Activated T-cell treated with anti-CD3 and anti-CD28 coated beads, Interleukin-2, amount 50 U/mL, for 48 hours (primary cell): ENCODE measurements at places on chromosomes 1 and 21.

- DNase-seq, result no peak
Measured at GRCh38 chr1:65772607-65773006, 20.1 kb upstream of the PDE4B start.

DNA sequence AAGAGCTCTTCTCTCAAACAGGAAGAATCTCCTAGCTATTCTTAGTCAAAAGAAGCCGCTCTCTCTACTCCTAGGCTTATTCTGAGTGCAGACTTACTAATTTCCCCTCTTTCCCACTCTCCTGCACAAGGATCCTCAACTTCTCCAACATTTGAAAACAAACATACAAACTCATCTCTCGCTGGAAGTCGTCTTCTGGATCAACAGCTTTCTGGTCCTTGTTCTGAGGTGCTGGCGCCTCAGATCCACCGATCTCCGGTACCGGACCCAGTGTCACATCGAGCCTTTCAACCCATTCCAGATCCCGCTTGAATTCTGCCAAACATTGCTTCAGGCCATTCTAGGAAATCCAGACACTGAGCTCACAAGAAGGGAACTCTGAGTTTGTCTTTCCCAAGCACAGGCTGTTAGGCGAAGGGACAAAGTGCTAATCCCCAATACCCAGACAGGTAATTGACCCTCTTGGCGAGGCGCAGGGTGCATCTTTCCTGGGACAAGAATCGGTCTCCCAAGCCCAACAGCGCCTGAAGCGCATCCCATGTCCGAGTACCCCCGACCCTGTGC lies 696 bp downstream of the EBNA1BP2 start:
- no peak for DNase-seq

- DNase-seq, result no peak
Measured at GRCh38 chr1:205513774-205514173, 9.3 kb downstream of the CDK18 start.

- no peak for DNase-seq
Measured at GRCh38 chr21:34567604-34568155, 47.2 kb downstream of the RCAN1 start.

DNA sequence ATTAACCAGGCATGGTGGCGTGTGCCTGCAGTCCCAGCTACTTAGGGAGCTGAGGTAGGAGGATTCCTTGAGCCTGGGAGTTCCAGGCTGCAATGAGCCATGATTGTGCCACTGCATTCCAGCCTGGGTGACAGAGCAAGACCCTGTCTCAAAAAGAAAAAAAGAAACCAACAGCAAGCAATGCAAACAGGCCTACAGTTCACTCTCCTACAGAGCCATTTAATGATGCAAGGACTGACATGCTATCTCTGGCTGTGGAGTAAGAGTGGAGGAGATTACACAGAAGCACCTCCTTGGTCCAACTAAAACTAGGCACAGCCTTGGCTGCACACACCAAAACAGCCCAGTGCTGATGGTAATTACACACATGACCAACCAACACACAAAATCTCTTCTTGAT lies 127.5 kb upstream of the SOD1 start:
- DNase-seq, result no peak

- no peak for DNase-seq
Measured at GRCh38 chr1:52385376-52385775, 18.8 kb downstream of the ORC1 start.

DNA sequence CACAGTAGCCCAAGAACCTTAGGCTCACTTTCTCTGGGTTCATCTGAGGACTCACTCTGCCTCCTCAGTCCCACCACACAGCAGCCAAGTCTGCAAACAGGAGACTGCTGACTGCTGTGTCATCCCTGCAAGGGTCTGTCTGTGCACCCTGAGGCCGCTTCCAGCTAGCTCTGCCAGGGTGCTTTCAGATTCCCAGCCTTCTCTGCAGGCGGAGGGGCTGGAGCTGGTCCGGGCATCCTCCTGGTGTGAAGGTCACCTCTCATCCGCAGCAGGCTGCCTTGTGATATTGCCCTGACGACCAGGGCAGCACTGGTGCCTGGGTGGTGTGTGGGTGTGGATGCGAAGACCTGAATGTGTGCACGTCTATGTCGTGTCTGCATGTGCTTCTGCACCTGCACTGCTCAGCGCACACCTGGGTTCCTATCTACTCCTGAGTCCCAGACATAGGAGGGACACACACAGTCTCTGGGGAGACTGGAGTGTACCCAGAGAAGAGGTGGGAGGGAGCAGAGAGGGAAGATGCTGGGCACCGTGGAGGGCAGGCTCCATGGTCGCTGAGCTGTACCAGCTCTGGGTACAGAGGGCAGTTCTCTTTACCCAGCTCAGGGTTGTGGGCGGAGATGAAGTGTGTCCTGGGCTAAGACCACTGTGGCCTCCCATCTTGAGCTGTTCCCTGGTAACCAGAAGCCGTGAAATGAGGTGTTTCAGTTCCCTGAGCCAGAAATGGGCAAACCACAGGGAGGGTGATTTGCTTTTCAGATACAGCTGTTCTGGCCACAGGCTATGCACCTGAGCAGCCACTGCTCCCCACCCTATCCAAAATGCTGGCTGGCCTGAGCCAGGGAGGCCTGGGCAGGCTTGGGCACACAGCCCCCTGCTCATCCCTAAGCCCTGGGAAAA lies 160.9 kb upstream of the CSF3R start:
- DNase-seq, result no peak

DNA sequence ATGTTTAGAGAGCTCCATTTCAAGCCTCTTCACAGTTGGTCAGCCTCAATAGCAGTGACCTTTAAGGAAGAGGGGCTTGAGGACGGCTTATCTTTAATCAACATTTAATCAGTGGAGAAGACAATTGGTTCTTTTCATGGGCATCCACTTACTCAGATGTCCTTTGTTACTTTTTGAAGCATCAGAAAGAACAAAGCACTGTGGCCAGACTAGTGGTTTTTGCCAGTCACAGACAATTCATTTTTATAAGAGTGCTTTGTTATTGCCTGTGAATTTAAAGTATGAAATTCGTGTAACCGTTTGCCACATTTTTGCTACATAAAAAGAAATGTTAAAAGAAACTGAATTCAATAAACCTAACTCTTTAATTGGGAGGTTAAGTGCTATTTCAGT lies 222.8 kb downstream of the TPR start:
- no peak for DNase-seq

DNA sequence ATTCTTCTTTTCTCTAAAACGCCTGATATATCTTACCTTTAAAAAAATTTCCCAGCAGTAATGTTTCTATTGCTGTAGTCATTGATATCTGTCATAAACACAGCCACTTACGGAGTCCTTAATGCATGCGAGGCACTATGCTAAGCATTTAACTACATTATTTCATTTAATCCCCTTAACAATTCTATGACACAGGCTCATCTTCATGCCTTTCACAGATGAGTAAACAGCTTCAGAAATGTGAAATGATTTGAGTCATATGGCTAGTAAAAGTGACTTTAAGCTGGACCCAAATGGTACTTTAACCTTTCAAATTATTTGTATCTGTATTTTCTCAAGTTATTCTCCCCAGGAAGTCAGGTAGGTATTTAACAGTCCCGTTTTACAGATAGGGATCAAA lies 125.1 kb upstream of the FGGY start:
- DNase-seq, result no peak

GRCh38 chr1:195973311-195973904 lies 634.8 kb downstream of the KCNT2 start:
- DNase-seq, result no peak

DNA sequence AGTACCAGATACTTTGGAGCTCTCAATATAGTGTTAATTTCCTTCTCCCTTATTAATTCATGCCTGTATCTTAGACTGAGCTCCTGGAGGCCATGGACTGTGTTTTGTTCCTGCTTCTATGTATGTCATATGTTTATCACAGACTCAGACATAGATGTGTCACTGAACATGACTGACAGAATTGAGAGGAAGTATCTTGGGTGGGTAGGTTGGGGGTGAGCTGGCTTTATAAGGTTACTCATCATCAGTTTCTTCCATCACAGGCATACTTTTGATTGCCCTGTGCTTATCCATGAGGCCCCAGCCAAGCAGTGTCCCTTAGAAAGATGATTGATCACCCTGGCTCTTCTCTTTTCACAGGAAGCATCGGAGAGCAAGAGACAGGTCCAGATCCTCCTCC lies 5.6 kb upstream of the SH3D21 start:
- peak; percentile 39 for DNase-seq

DNA sequence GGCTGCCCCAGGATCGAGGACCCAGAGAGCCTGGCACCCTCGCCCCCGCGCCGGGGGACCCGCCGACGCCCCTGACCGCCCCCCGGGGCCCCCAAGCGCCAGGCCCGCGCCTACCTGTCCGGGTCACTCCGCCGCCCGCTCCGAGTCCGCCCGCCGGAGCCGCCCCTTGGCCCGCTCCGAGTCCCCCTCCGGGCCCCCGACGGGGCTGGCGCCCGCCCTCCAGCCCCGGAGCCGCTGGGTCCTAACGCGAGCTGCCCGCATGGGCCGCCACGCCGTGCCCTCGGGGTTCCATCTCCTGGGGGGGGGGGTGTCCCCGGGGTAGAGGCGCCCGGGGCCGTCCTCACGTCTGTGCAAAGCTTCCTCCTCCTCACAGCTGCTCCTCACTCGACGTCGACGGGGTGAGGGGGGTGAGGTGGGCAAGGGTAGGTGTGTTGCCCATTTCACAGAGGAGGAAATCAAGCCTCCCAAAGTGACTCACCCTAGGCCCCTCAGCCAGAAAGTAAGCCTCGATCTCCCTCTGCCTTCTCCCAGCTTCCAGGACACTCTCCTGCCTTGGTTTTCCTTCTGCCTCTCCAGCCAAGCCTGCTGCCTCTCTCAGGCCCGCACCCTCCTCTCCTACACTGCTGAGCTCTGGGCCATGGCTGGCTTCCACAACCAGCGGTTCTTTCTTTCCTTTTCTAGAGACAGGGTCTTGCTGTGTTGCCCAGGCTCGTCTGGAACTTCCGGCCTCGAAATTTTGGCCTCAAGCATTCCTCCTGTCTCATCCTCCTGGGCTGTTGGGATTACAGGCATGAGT lies at the start of gene MFAP2:
Gene MFAP2, minus strand, starts transcription at position 148 of the 796 bp plus-strand sequence. CDS start 2,347 bp downstream, outside the sequence.
- DNase-seq, result no peak

GRCh38 chr1:205547936-205548827 lies 43.7 kb downstream of the CDK18 start:
- no peak for DNase-seq

GRCh38 chr1:233473549-233474204 lies 140.2 kb upstream of the KCNK1 start:
- no peak for DNase-seq

DNA sequence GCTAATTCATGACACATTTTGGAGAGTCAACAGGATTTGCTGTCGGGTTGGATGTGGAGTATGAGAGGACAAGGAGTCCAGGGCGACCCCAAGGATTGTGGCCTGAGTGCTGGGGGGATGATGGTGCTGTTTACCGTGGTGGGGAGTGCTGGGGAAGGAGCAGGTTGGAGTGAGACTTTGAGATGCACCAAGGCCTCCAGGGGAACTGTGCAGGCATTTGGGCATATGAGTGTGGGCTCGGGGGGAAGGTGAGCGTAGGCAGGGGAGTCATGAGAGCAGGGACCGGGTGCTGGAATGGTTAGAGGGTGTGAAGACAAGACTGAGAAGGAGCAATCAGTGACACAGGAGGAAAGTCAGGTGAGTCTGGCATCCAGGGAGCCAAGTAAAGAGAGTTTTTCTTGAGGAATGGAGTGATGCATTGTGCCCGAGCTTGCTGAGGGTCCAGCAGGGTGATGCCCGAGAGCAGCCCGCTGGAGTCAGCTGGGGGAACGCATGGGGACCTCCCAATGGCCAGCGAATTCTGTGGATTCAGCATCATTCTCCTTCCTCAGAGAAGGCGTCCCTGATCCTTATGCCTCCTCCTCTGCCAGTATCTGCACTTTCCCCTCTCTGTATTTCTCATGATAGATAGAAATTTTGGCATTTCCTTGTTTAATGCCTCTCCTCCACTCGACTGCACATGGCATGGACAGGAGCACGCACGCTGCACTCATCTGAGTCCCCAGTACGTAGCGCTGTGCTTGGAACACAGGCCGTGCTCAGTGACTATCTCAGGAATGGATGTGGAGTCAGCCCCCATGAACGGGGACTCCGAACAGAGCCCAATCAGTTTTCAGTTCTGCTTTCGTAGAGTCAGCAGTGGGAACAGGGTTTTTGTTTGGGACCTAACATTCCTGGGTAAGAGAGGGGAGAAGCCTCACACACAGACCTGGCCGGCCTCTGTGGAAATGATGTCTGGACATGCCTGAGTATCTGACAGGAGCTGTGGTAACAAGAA lies 52.1 kb upstream of the ETV3 start:
- DNase-seq, result no peak

DNA sequence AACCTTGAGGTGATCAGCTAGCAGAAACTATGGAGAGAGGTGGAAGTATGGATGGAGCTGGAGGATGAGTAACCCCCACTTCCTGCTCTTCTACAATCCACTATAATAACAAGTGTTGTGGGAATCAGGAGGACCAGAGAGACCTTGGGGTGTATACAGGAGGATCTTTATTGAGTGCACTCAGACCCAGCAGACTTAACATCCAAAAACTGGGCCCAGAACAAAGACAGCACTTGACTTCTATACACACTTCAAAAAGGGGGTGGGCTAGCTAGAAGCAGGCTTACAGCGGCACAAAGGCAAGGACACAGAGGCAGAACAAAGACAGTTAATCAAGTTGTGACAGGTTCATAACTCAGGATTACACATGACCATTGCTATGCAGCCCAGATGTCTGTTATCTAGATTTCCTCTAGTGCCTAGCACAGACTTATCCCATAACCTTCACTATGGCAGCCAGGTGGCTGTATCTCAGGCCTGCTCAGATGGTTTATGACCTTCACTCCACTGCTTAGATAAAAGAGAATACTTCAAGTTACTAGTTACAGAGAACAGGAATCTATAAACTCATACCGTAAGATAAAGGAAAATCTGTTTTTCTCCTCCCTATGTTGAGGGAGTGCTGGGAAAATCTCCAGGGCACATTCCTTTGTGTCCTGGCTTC lies 36.1 kb upstream of the PADI2 start:
- no peak for DNase-seq

GRCh38 chr1:245915841-245916240 lies 591.2 kb downstream of the SMYD3 start:
- DNase-seq, result no peak

DNA sequence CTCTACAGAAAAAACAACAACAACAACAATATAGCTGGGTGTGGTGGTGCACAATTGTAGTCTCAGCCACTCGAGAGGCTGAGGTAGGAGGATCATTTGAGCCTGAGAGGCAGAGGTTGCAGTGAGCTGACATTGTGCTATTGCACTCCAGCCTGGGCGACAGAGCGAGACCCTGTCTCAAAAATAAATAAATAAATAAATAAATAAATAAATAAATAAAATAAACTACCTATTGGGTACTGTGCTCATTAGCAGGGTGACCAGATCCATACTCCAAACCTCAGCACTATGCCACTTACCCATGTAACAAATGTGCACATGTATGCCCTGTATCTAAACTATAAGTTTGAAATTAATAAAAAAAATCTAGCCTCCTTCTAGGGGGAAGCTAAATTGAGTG lies 369.4 kb upstream of the AJAP1 start:
- DNase-seq, result no peak

DNA sequence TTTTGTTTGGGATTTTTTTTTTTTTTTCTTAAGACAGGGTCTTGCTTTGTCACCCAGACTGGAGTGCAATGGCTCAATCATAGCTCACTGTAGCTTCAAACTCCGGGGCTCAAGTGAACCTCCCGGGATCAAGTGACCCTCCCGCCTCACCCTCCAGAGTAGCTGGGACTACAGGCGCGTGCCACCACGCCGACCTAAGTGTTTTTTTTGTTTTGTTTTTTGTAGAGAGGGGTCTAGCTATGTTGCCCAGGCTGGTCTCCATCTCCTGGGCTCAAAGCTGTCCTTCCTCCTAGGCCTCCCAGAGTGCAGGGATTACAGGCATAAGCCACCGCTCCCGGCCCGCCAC lies 776 bp downstream of the HLCS start:
- no peak for DNase-seq

- DNase-seq, result peak; percentile 34
Measured at GRCh38 chr1:147723691-147724323, 36.6 kb downstream of the GJA5 start.
